Left renal cortex interstitium (tissue), 4 donors: ENCODE measurements at places on chromosomes 4 and X. TPM values are rescaled to one million over a fixed set of nuclear protein-coding genes. Genes with fewer than 3 reads are reported as not detected.

DNA sequence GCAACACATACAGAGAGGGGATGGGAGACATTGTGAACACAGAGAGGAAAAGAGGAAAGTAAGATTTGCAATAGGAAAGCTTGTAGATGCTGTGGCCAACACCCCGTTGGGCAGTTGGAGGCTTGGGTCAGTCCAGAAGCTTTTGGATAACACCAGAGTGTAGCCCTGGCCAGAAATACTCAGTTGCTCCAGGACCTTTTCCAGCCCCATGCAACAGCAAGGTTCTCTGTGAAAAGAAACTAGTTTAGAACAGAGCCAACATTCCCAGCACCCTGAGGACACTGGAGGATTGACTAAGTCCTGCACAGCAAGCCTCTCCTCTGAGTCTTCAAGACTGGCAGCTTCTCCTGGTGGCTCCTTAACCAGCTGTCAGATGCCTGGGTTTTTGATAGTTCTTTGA, 27.9 kb upstream of the NAF1 start:
- no peak for DNase-seq

DNA sequence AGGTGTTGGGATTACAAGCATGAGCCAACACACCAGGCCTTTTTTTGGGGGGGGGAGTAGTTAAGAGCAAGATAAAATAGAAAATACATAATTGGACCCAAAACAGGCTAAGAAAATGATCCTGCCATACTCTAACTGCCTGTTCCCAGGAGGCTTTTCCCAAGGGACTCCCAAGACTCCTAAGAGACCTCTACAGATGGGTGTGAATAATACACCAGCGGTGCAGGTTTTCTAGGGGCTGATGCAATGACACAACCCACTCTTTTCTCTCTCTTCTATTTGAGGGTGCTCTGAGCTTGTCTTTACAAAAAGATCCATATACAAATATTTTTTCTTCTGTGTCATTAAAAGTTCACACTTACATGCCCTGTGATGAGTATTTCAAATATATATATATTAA, 116.9 kb downstream of the RASL11B start:
- DNase-seq, result no peak

- no peak for DNase-seq
Observed at GRCh38 chr4:135838889-135839288, 1637.3 kb upstream of the PABPC4L start.

DNA sequence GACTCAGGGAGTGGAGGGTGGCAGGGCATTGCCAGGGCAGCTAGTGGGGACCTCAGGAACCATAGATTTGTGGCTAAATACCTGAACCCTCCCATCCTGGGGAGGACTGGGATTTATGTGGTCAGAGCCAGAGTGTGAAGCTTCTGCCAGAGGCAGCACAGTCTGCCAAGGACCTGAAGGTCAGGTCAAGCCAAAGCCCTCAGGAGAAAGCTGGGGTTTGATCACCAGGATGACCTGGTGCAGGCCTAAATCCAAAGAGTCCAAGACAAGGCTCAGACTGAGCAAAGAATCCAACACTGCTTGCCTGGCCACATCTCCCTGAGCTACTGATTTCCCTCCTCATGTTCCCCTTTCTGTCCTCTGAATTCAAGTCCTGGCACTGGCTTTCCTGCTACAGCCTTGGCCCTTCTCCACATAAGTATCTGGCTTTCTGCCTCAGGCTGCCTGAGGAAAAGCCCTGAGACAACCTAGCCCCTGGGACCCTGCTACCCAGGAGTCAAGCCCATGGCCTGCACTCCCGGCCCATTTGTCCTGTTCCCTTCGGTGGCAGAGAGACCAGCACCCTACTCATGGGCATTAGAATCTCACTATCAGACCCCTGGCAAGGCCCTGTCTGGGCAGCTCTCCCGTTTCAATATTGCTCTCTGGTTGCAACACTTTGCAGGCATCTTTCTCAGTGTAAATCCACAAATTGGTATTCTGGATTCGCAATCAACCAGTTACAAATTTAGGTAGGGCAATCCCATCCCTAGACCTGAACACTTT, 39.3 kb upstream of the SLC25A43 start:
- DNase-seq, result no peak

GRCh38 chr4:38791010-38791409, 8.2 kb upstream of the TLR10 start:
- DNase-seq, result no peak

GRCh38 chrX:104621781-104622180, 55.8 kb downstream of the IL1RAPL2 start:
- DNase-seq, result no peak

DNA sequence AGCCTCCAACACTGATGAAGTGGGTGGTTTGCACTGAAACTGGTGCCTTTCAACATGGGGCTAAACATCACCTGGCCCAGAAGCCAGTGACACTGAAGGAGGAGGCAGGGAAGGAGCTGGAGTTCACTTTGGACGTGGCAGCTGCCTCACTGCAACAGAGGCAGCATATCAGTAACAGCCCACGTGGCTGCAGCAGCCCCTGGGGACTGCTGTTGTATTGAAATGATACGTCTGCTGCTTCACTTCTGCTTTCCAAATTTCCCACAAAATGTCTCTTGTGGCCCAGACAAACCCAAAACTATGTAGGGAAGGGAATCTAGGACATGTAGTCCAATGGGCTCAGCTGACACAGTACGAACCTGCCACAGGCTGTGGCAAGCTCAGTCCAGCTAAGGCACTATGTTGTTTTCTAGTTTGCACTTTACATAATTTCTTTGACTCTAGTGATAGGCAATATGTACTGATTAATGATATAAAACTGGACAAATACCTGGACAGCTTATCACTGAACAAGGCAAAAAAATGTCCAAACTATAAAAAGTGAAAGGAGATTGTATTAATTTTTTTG, 84.7 kb upstream of the RAPGEF2 start:
- DNase-seq, result no peak

DNA sequence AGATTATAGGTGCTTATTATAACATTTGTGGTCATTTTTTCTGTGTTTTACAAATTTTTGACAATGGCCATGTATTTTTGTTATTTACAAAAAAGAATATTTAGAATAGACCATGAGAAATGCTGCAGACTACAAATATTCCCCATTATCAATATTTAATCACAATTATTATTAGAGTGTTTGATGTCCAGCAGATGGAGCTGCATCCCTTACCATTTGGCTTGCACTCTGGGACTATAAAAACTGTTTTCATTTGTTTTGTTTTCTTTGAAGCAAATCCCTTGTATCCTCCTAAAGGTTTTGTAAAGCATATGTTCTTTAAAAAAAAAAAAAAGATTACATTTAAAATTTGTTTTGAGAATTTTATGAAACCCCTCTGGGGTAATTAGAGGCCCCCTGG, 85.6 kb upstream of the CXorf66 start:
- DNase-seq, result no peak

DNA sequence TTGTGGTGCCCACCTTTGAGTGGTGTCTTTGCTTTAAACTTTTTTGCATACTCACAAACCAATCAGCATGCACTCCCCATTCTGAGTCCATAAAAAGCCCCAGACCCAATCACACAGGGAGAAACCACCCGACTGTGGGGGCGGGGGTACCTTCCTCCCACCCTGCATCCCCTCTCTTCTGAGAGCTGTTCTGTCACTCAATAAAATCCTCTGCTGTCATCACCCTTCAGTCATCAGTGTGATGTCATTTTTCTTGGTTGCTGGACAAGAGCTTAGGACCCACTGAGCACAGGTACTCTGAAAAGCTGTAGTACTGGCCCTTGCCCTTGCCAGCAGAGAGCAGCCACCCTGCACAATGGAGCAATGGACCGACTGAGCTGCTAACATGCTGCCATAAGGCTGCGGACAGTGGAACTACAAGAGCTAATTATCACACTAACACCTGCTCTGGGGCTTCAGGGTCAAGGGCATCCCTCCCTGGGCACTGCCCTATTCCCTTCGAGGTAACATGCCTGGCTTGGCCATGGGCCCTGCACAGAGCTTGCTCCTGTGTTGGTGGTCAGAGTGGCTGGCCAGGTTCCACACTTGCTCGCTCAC, 62.9 kb upstream of the PGRMC2 start:
- no peak for DNase-seq

- no peak for DNase-seq
Observed at GRCh38 chrX:131917588-131917987, 105.5 kb upstream of the STK26 start.

- no peak for DNase-seq
Observed at GRCh38 chrX:76977452-76977851, 469.7 kb upstream of the FGF16 start.

- no peak for DNase-seq
Observed at GRCh38 chr4:47239649-47240048, 208.3 kb downstream of the GABRB1 start.

- DNase-seq, result no peak
Observed at GRCh38 chrX:39427906-39428305, 626.6 kb downstream of the MID1IP1 start.

The SLC6A8 gene
- 44.6 TPM for polyA plus RNA-seq
